ENCODE measurements at places on chromosomes 4 and X. TPM values are rescaled to one million over a fixed set of nuclear protein-coding genes. Genes with fewer than 3 reads are reported as not detected.

- H3K4me1 ChIP-seq, result peaks cover 6% of the 10 kb centered on the region
- DNase-seq, result peak; percentile 80
- H3K36me3 ChIP-seq, result no peaks in the 10 kb centered on the region
Measured at GRCh38 chr4:151184523-151185458, 85.4 kb downstream of the RPS3A start.

Gene WDR44
- total RNA-seq, result 19.0 TPM

- no peak for DNase-seq
- no peak overlapping the region for H3K27ac ChIP-seq
- no peaks in the 10 kb centered on the region for H3K4me1 ChIP-seq
- H3K4me3 ChIP-seq, result no peak overlapping the region
- H3K27me3 ChIP-seq, result no peaks in the 10 kb centered on the region
Measured at GRCh38 chrX:39630344-39630743, 467.4 kb downstream of the BCOR start.

DNA sequence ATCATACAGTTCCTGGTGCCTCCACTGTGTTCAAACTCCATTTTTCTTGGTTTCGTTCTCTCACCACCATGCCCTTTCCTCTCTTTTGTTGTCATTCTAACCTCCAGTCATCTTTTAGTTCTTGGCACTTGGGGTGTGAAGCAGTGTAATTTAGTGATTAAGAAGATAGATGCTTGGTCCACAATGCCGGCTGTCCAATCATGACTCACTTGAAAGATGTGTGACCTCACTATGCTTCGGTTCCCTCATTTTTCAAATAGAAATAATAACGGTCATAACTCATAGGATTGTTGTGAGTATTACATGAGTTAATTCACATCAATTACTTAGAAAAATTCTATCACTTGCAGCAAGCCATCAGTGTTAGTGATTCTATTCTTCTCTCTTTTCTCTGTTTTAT, 327.8 kb downstream of the ADGRL3 start:
- H3K27ac ChIP-seq, result no peak overlapping the region
- peaks cover 6% of the 10 kb centered on the region for H3K4me1 ChIP-seq
- H3K36me3 ChIP-seq, result no peaks in the 10 kb centered on the region
- peak; percentile 55 for DNase-seq
- H3K4me3 ChIP-seq, result no peak overlapping the region

- no peaks in the 10 kb centered on the region for H3K36me3 ChIP-seq
- H3K27ac ChIP-seq, result peak overlapping the region; percentile 93
Measured at GRCh38 chrX:103730796-103731493, 20.2 kb downstream of the TMEM31 start.

Gene HTN3
- not detected for total RNA-seq

All from astrocyte (in vitro differentiated cells and primary cell).